ENCODE measurements at places on chromosomes 7 and 10.

DNA sequence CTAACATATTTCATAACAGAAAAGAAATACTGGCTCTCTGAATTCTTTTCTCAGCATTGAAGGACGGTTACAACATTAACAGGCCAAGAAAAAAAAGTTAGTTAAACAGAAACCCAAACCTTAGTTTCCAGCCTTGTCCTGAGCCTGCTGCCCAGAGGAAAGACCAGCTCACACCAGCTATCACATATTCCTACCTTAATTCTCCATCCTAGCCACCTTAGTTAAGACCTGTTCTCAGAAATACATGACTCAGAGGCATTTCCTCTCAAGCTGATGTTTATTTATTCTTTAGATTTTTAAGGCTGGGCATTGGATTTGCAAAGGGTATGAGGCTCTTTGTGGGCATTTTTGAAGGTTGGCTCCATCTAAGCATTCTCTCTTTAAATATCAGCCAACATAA, 34.3 kb upstream of the ADAM12 start:
- DNase-seq = no peak

DNA sequence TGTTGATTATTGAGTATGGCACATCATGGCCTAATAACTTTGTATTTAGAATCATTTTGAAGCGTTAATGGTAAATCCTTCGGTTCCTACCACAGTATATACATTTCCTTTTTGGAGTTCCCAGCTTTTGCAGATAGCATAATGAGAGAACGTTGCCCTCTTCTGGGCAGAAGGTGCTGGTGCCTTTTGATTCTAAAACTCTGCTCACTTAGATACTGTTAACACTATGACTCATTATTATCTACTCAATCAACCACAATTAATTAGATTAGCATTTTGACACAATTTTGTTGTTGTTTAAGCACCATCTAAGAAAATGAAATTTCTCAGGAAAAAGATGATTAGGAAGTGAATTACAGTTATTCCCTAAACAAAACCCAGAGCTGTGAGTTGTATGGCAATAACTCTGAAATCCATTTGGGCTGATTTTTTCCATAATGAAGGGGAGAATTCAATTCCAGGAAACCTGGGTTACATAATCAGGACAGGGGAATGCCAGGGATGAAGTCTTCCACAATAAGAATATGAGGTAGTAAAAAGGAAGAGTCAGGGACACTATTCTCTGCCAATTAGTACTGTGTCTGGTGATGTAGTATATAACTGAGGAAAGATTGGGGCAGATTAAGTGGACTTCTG, 11.5 kb upstream of the DLD start:
- DNase-seq = peak; percentile 24

- DNase-seq = peak; percentile 32
Measured at GRCh38 chr10:4546500-4546899, 279.5 kb upstream of the AKR1E2 start.

DNA sequence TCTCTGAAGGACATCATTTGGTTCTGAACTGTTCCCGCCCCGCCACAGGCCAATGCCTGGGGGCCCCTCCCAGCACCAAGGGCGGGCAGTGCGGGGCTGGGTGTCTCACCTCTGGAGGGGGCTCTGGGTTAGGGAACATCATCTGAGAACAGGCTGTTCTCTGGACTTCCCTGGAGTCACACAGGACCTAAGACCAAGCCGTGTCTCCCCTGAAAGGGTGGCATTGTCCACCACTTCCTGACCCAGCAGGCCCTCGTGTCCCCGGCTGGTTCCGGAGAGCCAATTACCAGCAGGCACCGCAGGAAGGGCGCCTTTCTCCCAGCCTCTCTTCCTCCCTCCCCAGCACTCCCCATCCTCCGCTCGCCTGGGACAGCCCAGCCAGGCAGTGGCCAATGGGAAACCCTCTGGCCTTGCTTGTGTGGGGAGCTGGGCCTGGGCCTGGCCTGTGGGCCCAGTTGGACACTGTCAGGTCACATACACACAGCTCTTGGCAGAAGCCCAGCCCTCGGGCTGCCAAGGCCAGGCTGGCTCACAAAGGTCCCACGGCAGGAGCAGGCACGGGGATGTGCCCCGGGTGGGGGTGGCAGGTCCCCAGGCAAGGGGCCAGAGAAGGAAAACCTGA, 119.5 kb downstream of the SPDYE5 start:
- DNase-seq = no peak

- no peak for DNase-seq
Measured at GRCh38 chr10:86362586-86363183, 3.9 kb downstream of the GRID1 start.

DNA sequence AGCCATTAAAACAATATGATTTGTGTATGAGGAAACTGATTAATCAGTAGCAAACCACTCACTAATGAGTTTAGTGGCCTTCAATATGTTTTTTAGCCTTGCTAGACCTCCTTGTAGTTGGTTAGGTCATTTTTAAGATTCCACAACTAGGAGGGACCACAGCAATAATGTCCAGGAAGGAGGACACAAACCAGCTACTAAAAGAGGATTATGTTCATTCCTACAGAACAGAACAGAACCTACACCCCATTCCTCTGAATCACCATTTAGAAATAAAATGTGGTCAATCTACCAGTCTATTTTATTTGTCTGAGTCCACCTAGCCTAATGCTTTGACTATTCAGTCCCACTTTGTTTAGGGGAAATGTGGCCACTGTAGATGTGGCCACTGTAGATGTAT, 226.3 kb downstream of the GLI3 start:
- DNase-seq = no peak

DNA sequence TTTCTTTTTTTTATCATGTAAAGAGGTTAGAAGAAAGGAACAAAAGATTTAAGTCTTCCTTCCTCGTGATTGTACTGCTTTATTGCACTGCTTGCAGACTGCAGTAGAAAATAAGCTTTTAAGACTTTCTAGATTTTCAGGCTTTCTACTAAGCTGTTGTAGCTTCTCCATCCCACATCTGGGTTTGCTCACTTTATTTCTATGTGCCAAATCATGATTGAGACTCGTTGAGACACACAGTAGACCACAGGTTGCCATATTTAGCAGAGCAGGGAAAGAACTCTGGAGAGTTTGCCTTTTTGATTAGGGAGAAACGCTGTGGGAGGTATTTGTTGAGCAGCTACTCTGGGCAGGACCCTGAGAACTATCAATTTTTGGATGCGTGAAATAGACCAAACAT, 89.2 kb upstream of the BTBD16 start:
- DNase-seq = no peak

DNA sequence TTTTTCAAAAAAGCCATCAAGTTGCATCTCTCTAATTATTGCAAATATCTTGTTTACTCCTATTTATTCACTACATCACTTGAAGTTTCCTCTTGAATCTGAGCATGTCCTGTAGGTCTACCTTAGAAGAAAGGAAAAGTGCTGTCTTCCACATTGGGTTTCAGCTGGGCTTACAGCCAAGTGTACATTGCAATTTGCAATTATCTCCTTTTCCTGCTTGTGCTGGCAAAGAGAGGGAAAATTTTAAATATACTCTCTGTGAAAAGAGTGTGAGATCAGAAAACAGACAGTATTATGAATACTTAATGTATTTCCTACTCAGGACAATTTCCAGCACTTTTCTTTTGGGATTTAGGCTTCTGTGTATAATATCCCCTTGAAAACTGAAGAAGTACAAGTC, 839.7 kb downstream of the CNTNAP2 start:
- no peak for DNase-seq

- DNase-seq = no peak
Measured at GRCh38 chr7:135428879-135429278, 81.0 kb downstream of the CNOT4 start.

DNA sequence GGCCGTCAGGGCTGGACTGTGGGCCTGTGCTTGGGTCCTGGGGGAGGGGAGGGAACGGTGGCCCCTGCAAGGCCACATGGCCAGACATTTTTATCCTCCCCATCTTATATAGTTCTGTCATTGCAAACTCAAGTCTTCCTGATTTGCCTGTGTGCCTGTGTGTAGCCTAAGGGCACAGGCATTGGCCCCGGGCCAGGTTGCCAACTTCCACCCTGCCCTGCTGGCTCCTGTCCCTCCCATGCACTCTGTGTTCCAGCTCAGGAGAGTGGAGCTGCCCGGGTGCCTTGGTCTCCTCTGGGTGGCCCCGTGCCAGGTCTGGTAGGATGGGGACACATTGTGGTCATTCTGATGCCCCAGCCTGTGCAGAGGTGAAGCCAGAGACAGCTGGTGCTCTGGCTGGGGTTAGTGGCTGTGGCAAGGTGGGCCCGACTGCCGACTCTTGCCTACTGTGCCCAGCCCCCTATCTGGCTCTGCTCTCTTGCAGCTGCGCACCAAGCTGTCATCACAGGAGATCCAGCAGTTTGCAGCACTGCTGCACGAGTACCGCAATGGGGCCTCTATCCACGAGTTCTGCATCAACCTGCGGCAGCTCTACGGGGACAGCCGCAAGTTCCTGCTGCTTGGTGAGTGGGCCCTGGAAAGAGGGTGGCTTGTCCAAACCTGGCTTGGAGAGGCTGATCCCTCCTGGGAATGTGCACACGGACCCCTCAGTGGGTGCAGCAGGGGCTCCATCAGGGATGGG, 14.8 kb downstream of the NACAD start:
- no peak for DNase-seq

- no peak for DNase-seq
Measured at GRCh38 chr7:116351966-116352365, 141.6 kb downstream of the TES start.

DNA sequence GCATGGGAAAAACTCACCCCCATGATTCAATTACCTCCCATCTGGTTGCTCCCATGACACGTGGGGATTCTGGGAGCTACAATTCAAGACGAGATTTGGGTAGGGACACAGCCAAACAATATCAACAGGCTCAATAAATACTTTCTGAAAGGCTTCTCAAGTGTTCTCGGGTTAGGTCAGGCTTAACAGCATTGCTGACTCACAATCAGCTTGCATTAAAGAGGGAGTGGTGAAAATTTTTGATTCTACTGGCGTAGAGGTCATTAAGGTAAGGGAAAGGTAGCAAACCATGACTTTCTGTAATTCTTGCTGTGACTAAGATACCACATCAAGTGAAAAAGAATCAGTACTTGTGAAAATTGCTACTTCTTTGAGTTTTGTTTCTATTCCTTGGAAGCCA, 126.4 kb downstream of the JCAD start:
- DNase-seq = no peak

GRCh38 chr7:129821476-129821875, 131.3 kb downstream of the UBE2H start:
- no peak for DNase-seq

DNA sequence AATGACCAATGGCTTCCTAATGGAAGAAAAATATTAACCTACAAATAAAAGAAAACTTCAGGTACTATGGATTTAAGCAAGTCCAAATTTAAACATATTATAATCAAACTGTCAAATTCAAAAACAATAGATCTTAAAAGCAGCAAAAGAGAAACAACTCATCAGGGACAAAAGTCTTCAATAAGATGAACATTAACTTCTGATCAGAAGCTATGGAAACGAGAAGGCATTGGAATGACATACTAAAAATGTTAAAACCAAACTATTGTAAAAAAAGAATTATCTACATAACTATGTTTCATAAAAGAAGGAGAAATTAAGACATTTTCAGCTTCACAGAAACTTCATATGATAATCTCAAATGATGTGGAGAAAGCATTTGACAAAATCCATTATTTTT, 334.7 kb downstream of the ANKRD7 start:
- DNase-seq = no peak

GRCh38 chr7:152633504-152633903, 42.4 kb downstream of the XRCC2 start:
- no peak for DNase-seq

DNA sequence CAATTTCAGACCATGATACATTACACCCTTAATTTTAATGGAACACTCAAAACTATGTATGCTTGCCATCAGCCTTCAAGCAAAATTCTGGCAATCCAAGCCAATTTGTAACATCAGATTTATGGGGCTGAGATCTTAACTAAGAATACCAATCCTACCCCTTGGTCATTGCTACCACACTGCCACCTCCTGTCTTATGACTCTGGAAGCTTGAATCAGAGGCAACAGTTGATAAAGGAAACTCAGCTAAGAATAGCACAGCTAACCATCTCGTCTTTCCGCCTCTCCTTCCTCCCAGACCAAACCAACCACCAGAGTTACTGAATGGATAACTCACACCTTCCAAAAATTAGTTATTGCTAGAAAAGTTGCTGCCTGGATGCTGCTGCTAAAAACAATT, 7.4 kb downstream of the IGF2BP3 start:
- no peak for DNase-seq

GRCh38 chr7:73606801-73607691, 17.3 kb downstream of the MLXIPL start:
- peak; percentile 35 for DNase-seq

GRCh38 chr7:101238226-101239182, 902 bp upstream of the CLDN15 start:
- no peak for DNase-seq

- peak; percentile 15 for DNase-seq
Measured at GRCh38 chr7:107813524-107813923, 10.5 kb upstream of the SLC26A3 start.

- DNase-seq = no peak
Measured at GRCh38 chr10:107687701-107688100, 523.2 kb upstream of the SORCS1 start.

GRCh38 chr7:15368653-15369052, 193.2 kb downstream of the AGMO start:
- DNase-seq = no peak

DNA sequence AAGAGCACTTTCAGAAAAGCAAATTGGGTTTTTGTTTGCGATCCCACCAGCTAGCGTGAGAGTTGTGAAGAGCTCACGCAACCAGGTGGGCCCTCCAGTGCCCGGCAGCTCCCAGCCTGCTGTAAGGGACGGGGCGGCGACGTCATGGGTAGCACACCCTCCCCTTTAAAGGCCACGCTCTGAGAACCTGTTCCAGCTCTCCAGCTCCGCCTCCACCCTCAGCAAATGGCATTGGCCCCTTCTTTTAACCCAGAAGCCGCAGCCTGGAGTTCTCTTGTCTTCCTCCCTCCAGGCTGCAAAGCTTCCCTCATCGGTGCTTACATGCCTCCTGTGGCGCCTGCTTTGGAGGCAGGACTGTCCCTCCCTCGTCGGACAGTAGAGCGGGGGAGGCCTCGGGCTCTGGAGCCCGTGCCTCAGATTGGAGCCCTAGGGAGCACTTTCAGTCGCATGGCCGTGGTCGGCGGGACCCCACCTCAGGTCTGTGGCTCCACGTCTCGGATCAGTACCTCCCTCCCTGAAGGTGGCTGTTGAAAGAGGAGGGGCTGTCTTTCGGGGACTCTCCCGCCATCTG, 32.9 kb downstream of the WIPI2 start:
- no peak for DNase-seq

GRCh38 chr10:58157076-58157766, 110.5 kb downstream of the IPMK start:
- no peak for DNase-seq
